ENCODE measurements at places on chromosomes 4 and X. TPM values are rescaled to one million over a fixed set of nuclear protein-coding genes. Genes with fewer than 3 reads are reported as not detected.

DNA sequence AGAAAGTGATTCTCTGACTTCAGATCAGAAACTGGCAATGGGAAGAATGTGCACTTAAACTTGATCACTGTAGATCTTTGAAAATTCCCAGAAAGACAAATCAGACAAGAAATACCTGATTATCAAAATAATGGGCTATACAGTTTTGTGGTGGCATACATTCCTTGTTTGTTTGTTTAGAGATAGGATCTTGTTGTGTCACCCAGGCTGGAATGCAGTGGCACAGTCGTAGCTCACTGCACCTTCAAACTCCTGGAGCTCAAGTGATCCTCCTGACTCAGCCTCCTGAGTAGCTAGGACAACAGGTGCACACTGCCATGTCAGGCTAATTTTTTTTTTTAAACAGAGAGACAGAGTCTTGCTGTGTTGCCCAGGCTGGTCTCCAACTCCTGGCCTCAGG, 81.0 kb upstream of the SPRY1 start:
- no peak overlapping the region for H3K4me3 ChIP-seq
- no peak overlapping the region for H3K27ac ChIP-seq
- DNase-seq, result no peak
- no peaks in the 10 kb centered on the region for H3K36me3 ChIP-seq
- H3K27me3 ChIP-seq, result no peaks in the 10 kb centered on the region
- H3K4me1 ChIP-seq, result no peaks in the 10 kb centered on the region

GRCh38 chrX:68696267-68696990, 49.0 kb downstream of the STARD8 start:
- no peak for DNase-seq
- peaks cover 5% of the 10 kb centered on the region for H3K4me1 ChIP-seq
- H3K27ac ChIP-seq, result peak overlapping the region; percentile 17
- no peaks in the 10 kb centered on the region for H3K36me3 ChIP-seq
- no peaks in the 10 kb centered on the region for H3K27me3 ChIP-seq
- peak overlapping the region; percentile 84 for H3K4me3 ChIP-seq

DNA sequence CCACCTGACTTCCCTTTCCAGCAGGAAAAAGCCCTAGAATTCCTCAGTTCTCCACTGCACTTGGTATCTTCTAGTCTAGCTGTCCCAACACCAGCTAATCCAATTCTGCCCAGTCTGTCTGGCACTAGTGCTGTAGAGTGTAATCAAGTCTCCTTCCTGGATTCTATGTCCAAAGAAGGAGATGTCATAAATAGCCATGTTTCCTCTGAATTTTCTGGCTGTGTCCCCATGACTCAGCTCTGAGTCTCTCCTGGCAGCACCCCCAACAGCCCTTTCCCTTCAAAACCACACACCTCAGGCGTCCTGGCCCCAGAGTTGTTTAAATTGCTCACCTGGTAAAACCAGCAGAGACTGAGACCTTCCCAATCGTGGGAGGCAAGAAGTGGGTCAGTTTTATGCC, 197.2 kb downstream of the GRXCR1 start:
- no peaks in the 10 kb centered on the region for H3K4me1 ChIP-seq
- no peaks in the 10 kb centered on the region for H3K36me3 ChIP-seq
- H3K27me3 ChIP-seq, result no peaks in the 10 kb centered on the region

GRCh38 chr4:48653217-48654014, 126.7 kb downstream of the FRYL start:
- H3K36me3 ChIP-seq, result no peaks in the 10 kb centered on the region
- DNase-seq, result no peak
- peak overlapping the region; percentile 42 for H3K27ac ChIP-seq
- H3K27me3 ChIP-seq, result no peaks in the 10 kb centered on the region
- peak overlapping the region; percentile 41 for H3K4me3 ChIP-seq
- H3K4me1 ChIP-seq, result peaks cover 52% of the 10 kb centered on the region

GRCh38 chrX:16785247-16786138, 773 bp upstream of the TXLNG start:
- no peaks in the 10 kb centered on the region for H3K4me1 ChIP-seq
- peak overlapping the region; percentile 91 for H3K4me3 ChIP-seq
- DNase-seq, result peak; percentile 49
- peaks cover under 1% of the 10 kb centered on the region for H3K36me3 ChIP-seq
- no peak overlapping the region for H3K27ac ChIP-seq

- no peaks in the 10 kb centered on the region for H3K36me3 ChIP-seq
- no peaks in the 10 kb centered on the region for H3K27me3 ChIP-seq
- no peak overlapping the region for H3K4me3 ChIP-seq
- H3K27ac ChIP-seq, result no peak overlapping the region
- no peaks in the 10 kb centered on the region for H3K4me1 ChIP-seq
Observed at GRCh38 chr4:65623506-65623905, 46.8 kb downstream of the EPHA5 start.

GRCh38 chr4:73918058-73918457, 48.9 kb downstream of the CXCL1 start:
- H3K4me1 ChIP-seq, result peaks cover 2% of the 10 kb centered on the region
- no peak for DNase-seq
- H3K36me3 ChIP-seq, result no peaks in the 10 kb centered on the region
- no peaks in the 10 kb centered on the region for H3K27me3 ChIP-seq

- no peak overlapping the region for H3K27ac ChIP-seq
- no peaks in the 10 kb centered on the region for H3K27me3 ChIP-seq
- no peak for DNase-seq
Observed at GRCh38 chr4:174933083-174933482, 14.9 kb downstream of the ADAM29 start.

- no peaks in the 10 kb centered on the region for H3K27me3 ChIP-seq
- no peaks in the 10 kb centered on the region for H3K4me1 ChIP-seq
- no peak overlapping the region for H3K27ac ChIP-seq
Observed at GRCh38 chrX:153693216-153694086, 5.7 kb downstream of the SLC6A8 start.

GRCh38 chrX:132776486-132777210, 181.8 kb downstream of the HS6ST2 start:
- no peaks in the 10 kb centered on the region for H3K36me3 ChIP-seq
- H3K4me3 ChIP-seq, result no peak overlapping the region
- no peak for DNase-seq
- no peak overlapping the region for H3K27ac ChIP-seq

DNA sequence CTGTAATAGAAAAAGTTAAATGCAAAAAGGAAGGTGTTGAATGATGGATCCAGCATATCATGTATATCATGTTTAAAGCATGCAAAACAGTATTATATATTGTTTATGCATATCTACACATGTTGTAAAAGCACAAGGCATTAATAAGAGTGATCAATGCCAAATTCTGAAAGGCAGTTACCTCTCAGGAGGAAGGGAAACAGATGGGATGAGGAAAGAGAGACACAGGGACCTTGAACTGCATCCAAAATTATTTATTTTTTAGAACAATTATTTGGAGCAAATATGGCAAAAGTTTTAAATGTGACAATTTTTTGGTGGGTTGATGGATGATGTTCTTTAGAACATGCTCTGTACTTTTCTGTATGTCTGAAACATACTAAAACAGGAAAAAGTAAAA, 193.4 kb downstream of the CLCN4 start:
- H3K27ac ChIP-seq, result no peak overlapping the region
- no peaks in the 10 kb centered on the region for H3K4me1 ChIP-seq
- no peak for DNase-seq
- H3K36me3 ChIP-seq, result no peaks in the 10 kb centered on the region
- H3K4me3 ChIP-seq, result no peak overlapping the region

- DNase-seq, result no peak
- H3K36me3 ChIP-seq, result no peaks in the 10 kb centered on the region
- no peak overlapping the region for H3K4me3 ChIP-seq
- H3K4me1 ChIP-seq, result no peaks in the 10 kb centered on the region
- no peaks in the 10 kb centered on the region for H3K27me3 ChIP-seq
Observed at GRCh38 chr4:61507091-61507490, 307.0 kb downstream of the ADGRL3 start.

DNAAF6 gene
- not detected for total RNA-seq

MAGEB10 gene
- total RNA-seq, result not detected

All from heart left ventricle (tissue), 16 donors.